Stimulated activated CD4-positive, alpha-beta T cell treated with anti-CD3 and anti-CD28 coated beads, Interleukin-4, amount 100 ng/mL, for 1 hour (primary cell): ENCODE measurements at places on chromosomes 12 and 14.
A peak's percentile ranks its signal among the peaks of the same experiment; 100 is the strongest.

DNA sequence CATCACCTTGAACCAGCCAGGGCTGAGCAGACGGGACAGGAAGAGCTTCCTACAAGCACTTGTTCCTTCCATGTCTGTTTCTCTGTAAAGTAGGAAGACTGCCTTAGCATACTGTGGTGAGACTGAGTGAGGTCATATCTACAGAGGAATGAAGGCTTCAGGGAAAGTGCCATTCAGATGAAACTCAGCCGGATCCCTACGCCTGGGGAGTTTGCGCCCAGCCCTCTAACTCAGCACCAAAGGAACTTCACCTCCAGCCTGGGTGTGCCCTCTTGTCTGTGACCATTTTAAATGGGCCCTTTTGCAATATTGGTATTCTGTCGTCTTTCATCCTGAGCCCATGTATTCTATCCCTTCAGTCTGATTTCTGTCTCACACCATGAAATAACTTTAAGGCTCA lies 175.6 kb upstream of the FKBP4 start:
- DNase-seq, result no peak

- no peak for DNase-seq
Measured at GRCh38 chr14:57879516-57879915, 13.6 kb upstream of the SLC35F4 start.

GRCh38 chr12:90974286-90974685 lies 19.3 kb upstream of the CCER1 start:
- DNase-seq, result no peak

DNA sequence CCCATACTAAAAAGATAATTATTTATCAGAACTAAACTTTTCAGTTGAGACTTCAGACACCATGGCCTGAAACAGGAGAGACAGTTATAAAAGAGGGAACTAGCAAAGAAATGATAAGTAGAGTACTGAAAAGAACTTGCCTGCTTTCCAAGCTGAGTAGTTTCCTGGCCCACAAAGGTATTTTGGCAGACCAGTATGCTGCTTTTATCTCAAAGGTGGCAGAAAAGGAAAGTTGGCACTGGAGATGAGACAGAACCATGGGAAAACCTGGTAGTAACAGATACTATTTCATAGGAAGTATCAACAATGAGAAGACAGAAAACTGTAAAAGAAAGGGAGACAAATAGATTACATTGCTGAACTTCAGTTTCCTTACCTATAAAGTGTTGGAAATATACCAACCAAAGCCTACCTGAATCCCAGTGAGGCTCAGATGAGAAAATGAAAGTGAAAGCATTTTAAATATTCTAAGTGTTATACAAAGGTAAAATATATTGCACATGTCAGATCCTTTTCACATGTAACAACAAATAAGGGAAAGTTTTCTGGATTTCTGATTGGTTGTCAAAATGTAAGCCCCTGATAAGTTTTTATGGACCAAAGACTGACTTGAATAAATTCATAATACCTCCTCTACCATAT lies 155.3 kb upstream of the FSCB start:
- DNase-seq, result no peak

- DNase-seq, result no peak
Measured at GRCh38 chr12:45973526-45973925, 16.8 kb downstream of the SCAF11 start.

DNA sequence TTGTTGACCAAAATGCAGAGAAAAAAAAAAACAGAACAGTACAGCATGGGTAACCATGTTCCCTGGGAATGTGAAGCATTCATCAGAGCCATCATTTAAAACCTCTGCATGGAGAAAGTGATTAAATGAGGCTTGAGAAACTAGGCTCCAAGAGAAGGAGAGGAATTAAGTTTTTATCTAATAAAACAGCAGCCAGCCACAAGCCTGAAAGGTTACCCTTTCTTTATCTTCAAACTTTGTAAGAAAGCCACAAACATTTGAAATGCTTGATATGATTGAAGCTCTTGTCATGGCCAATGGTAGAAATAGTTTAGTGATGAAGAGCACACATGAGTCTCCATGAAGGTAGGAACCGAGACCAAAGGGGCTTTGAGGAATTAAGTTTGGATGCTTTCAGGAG lies 144.9 kb upstream of the SYT1 start:
- no peak for DNase-seq

GRCh38 chr12:94650143-94651056 lies at the start of gene TMCC3:
Gene TMCC3 (minus strand): TSS chr12:94650557. CDS start chr12:94650430, 127 bp downstream.
- DNase-seq, result peak; percentile 29

DNA sequence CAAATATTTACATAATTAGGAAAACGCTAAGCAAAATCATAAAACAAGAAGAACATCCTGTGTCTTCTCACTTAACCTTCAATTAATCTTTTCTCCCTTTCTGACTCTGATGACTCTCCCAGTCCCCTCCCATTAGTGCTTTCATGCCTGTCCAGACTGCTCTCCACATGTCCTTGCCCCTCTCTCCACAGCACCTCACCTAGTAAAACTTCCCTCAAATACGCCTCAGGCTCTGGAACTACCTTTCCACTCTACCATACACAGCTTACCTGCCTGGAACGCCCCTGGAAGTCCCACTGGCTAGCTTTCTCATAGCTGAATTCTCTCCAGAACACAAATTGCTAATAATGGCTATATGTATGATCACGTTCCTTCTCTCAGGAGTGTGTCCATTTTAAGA lies 44.7 kb downstream of the SLC5A8 start:
- no peak for DNase-seq

DNA sequence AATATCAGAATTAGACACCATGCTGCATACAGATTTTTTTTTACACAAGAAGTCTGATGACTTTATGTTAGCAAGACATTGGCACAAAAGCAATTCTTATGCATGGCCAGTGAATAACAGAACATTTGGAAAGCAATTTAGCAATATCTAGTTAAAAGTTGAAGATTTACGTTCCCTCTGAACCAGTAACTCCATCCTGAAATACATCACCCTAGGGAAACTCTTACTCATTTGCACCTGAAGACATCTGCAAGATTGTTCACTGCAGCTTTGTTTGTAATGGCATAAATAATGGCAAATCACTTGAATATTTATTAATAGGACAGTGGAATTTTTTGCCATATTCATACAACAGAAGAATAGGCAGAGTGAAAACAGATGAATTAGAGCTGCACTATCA lies 670.0 kb upstream of the NOVA1 start:
- no peak for DNase-seq

GRCh38 chr12:124549629-124550028 lies 17.8 kb downstream of the NCOR2 start:
- no peak for DNase-seq

DNA sequence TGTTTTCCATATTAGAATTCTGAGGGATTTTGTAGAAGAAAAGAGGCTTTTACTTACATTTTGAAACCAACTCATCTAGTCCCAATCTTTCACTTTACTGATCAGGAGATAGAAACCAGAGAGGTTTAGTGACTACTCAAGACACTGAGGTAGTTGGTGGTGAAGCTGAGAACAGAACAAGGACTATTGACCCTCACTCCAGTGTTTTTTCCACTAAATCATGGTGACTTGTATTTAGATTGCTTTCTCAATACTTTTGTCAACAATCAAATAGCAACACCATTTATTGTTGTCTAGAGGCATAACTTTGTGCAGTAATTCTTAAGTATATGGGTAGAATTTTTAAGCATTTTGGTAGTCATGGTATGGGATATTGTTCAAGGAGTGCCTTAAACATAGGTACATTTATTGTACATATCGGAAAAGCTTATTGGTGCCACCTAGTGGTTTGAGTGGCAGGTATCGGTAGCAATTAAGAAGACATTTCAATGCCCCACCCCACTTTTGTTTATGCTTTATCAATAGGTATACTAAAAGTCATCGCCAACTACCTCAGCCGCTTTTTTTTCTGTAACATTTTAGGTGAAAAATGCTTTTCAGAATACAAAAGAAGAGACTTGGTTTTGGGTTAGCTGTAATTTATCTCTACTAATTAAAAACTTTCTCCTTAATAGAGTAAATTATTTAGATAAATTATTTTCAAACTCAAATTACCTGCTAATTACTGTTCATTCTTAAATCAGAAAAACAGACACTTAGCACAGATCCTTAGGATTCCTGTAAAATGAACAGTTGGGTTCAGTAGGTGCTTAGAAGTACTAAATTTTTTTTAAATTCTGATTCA lies 47.3 kb upstream of the PAWR start:
- no peak for DNase-seq

GRCh38 chr14:61557262-61557661 lies 138.1 kb upstream of the HIF1A start:
- no peak for DNase-seq

DNA sequence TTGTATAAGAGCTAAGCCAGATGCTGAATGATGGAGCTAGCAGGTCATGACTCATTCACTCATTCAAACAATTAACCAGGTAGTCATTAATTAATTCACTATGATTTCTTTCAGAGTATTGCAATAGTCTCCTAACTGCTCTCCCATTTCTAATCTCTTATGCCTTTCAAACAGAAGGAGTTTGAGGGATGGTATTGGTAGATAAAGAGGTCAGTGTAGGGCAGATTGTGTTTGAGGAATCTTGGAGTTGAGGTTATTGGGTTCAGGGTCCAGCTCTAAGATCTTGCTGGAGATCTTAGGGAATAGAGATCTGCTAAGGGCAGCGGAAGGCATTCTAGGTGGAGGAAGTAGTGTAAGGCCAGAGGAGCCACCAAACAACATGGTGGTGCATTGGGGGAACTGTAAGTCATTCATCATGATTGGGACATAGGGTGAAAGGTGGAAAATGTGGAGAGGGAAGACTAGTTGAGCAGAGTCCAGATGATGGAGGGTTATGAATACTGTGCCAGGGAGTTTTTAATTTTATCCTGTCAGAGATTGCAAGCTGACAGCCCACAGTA lies 11.7 kb downstream of the DGKA start:
- DNase-seq, result no peak

GRCh38 chr14:91378930-91379578 lies 38.6 kb downstream of the CCDC88C start:
- no peak for DNase-seq

DNA sequence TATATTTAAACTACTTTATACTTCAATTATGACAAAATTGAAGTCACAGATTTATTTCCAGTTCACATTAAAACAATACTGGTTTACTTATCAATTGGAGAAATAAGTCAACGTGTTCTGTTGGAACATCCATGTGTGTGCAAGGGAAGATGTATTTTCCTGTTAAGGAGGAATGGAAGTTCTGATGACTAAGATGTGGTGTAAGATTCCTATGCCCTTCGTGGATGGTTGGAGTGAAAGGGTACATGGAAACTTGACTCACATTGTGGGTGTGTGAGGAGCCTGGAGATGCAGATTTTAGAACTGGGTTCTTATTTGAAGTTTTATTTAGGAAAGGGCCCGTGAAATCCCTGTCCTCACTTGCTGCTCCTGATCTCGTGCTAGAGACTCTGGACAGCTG lies 95.3 kb downstream of the CATSPERB start:
- no peak for DNase-seq

DNA sequence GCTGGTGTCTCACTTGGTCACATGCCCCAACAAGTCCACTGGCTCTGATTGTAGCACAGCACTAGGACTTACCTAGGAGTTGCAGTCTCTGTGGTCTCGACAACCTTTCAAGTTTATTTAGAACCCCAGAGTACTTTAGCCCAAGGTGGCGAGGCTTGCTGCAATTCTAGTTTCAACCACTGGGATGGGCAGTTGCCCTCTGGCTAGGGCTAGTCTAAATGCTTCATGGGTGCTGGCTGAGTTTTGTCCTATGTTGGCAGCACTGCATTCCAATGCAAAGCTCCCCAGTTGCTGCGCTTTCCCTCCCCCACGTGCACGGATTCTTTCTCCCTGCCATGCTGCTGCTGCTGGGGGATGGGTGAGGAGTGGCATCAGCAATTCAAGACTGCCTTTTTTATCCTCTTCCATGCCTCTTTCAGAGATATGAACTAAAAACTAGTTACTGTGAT lies 207.9 kb downstream of the SYNE2 start:
- no peak for DNase-seq

DNA sequence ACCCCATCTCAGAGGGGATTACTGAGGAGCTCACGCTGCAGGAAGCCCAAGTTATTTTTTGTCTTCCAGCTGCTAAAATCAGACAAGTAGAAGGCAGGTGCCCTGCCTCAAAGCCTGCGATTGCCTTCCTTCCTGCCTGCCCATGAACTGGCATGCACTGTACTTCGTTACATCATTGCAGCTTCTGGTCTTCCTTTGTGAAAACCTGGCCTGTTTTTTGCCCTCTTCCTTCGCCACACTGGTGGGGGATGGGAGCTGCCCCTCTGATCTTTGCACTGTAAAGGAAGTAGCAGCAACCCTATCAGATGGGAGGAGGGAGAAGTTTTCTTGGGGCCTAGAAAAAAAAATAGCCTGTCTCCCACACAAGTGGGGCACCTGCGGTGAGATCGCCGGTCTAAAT lies 1098.7 kb downstream of the BCL11B start:
- DNase-seq, result no peak

- no peak for DNase-seq
Measured at GRCh38 chr14:76826122-76826521, at the start of gene LRRC74A. Gene LRRC74A (plus strand): TSS chr14:76826408. CDS start chr14:76826698, 290 bp downstream.

DNA sequence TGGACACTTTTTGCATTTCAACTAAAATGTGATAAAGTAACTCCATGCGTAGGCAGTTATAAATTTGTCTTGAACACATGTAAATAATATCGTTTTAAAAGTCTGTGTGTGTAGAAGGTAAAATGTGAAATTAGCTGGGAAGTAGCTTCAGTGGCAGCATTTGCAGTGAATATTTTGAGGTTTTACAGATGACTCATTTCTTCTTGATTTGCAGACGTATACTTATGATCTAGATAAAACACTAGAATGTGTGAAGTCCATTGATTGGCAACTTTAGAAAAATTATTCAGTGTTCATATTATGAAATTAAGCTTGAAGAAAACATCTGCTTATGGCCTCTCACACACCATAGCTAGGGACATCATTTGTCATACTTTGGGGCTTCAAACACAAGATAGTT lies 788.6 kb upstream of the NOVA1 start:
- no peak for DNase-seq

GRCh38 chr12:124777399-124778372 lies 86.0 kb downstream of the SCARB1 start:
- no peak for DNase-seq

DNA sequence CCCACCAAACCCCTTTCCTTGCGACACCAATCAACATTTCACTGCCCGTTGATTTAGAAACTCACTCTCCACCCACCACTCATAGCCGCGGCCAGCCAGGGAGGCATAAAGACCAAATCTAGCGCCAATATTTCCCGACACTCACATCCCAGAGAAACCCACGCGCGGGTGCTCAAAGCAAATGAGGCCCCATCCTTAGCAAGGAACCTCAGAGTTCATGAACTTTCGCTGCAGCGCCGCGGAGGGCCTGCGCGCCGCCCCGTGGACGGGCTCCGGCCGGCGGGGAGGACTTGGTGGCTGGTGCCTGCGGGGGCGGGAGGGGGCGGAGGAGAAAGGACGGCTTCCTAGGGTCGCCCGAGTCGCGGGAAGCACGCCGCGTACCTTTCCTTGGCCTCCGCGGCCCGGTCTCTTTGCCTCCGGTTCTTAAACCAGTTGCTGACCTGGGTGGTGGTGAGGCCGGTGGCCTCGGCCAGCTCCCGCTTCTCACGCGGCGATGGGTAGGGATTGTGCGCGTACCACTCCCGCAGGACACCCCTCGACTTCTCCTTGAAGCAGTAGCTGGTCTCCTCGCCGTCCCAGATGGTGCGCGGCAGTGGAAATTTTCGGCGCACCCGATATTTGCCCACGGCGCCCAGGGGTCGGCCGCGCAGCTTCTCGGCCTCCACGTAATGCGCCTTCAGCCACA lies 886 bp downstream of the SIX1 start:
- DNase-seq, result no peak

GRCh38 chr14:54564868-54565784 lies 1.8 kb upstream of the SAMD4A start:
- DNase-seq, result peak; percentile 60
